ENCODE measurements at places on chromosomes 6 and 20.

DNA sequence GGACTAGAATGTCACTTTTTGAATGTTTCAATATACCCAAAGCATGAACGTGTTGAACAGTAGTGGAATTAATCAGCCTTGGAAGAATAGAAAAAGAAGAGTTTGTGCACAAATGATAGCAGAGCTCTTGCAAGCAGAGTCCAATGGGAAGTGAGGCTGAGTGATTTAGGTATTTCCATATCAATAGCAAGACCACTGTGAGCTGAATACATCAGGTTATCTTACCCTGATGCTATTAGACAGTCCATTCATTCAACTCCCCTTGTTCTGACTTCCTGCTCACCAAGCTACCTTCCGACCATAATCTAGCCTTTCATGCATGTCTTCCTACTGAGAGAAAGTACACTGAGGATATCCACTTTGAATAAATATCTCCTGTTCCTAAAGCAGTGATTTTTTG is 349.2 kb upstream of the RNF217 start:
- no peak for DNase-seq

DNA sequence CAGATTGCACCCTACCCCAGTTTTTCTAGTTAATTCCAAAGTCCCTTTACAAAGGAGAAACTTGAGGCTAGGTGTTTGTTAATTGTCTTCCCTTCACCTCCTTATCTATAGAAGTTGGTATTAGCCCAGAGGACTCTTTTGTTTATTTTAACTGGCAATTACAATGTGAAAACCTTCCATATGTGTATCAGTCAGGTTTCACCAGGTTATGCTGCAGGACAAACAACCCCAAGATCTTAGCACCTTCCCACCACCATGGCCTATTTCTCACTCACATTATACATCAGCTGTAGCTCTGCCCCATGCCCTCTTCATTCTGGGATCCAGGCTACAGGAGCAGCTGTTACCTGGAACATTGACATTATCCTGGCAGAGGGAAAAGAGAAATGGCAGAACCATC is 31.1 kb downstream of the SNHG17 start:
- DNase-seq = peak; percentile 38

DNA sequence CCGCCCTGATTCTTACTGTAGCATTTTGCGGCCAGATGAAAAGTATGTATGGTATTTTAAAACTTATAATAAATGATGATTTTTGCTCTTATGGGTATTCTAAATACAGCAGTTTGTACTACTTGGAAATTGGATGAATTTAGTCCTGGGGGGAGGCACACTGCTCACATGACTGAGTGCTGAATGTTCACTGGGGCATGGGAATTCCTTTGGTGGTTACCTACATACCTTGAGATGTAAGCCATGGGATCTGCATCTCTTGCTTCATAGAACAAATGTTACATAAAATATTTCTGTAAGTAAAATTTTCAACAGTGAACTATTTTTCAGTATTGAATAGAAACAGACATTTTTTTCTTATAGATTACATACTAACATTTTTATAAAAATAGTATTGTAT is 71.1 kb downstream of the FIG4 start:
- DNase-seq = no peak

- DNase-seq = no peak
Observed at GRCh38 chr20:38665506-38666285, 58.6 kb upstream of the SLC32A1 start.

- no peak for DNase-seq
Observed at GRCh38 chr20:3933218-3933617, 44.0 kb downstream of the PANK2 start.

DNA sequence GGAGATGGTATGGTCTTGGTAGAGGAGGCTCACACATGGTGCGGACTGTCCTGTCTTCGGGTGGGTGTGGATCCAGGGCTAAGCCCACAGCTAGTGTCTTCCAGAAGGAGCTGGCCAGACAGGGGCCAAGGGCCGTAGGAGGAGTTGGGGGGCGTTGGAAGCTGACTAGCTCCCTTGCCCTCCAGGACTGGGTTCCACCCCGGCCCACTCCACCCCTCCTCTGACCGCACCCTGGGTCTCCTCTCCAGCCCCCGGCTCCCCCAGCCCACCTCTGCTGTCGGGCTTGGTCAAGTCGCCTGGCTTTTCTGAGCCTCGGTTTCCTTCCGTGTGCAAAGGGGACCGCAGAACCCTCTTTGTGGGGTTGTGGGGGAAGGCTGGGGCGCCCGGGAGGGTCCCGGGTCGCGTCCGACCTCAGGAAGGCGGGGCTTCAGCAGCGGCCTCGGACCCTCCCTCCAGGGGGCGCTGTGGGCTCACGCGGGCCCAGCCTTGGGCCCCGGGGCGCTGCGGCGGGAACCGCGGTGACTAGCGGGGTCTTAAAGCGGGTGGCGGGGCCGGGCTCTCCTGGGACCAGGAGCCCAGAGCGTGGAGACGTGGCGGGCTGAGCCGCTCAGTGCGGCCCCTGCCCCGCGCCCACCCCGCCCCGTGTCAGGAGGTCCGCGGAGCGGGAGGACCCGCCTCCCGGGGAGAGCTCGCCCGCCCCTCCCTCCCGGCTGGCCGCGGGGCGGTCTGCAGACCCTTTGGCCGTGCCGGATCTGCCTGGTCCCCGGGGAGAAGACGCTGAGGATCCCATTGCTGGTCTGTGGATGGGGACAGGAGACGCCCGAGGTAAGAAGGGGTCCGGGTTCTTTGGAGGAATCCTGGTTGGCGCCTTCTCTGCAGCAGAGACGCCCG is 5.4 kb downstream of the NPBWR2 start:
- DNase-seq = no peak

DNA sequence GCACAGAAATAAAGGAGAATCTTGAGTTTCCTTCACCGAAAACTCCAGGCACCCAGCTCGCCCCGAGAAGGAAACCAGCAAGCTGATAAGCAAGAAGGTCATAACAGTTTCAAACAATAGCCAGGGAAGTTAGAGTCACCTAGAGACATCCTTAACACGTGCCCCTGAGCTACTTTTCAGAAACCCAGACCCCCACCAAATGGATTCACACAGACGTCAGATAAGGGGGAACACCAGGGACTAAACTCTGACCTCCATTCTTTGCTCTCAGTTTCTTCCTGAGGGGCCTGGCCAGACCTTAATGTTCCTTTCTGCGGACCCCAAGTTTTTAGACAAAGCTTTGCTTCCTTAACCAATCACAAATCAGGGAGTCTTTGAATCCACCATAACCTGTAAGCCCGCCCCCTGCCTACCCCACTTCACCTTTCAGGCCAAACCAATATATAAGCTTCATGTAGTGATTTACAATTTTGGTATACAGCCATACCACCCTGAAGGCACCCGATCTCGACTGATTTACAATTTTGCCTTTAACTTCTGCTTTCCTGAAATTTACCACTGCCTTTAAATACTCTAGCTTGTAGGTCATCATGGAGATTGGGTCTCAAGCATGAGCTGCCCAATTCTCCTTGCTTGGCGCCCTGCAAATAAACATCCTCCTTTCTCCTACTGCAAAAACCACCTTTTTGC is 11.7 kb downstream of the SOD2 start:
- DNase-seq = no peak

GRCh38 chr20:17636523-17637412 is 45.3 kb downstream of the RRBP1 start:
- no peak for DNase-seq

- DNase-seq = no peak
Observed at GRCh38 chr6:143200167-143200770, 139.6 kb downstream of the AIG1 start.

DNA sequence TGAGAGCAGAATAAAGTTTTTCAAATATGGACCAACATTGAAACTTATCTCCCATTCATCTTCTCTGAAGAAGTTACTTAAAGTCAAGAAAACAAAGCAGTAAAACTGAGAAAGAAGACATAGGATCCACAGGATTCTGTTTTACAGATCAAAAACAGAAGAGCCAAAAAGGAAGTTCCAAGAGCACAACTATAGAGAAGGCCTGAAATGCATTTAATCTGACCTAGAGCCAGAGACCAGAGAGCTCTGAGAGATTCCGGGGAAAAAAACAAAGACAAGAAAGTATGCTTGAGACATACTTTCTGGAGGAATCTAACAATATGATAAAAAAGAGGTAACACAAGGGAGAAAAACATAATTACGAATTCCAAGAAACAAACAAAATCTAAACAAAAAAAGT is 26.1 kb downstream of the SRPK1 start:
- DNase-seq = no peak

DNA sequence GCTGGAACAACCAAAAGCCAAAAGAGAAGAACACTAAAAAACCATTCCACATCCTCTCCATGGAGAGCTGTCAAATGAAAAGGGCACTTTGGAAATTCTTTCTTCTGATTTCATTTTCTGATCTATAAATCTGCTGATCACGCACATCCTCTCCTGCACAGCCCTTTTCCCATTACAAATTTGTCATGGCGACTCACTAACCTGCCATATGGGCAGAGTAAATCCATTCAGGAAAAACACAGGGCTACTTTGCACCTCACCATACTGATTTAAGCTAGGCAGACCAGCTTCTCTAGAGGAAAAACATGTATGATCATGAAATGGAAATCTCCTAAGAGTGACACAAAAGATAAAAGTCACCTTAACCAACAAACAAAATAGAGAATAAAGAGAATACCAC is 26.0 kb downstream of the TOMM6 start:
- no peak for DNase-seq

GRCh38 chr6:38579010-38579628 is 60.6 kb downstream of the BTBD9 start:
- DNase-seq = no peak

- DNase-seq = no peak
Observed at GRCh38 chr6:13762611-13763441, 51.2 kb upstream of the RANBP9 start.

All from coronary artery (tissue), 2 donors.